Spinal cord (tissue), 10 donors: ENCODE measurements at places on chromosomes 3 and 15. TPM values are rescaled to one million over a fixed set of nuclear protein-coding genes. Genes with fewer than 3 reads are reported as not detected.

The TMOD2 gene
- 220 TPM for total RNA-seq

The SKOR1 gene
- total RNA-seq: 1.6 TPM

- H3K4me3 ChIP-seq: no peak overlapping the region
- H3K27me3 ChIP-seq: no peaks in the 10 kb centered on the region
- H3K27ac ChIP-seq: no peak overlapping the region
Measured at GRCh38 chr3:100523050-100523760, 30.8 kb downstream of the TMEM45A start.

DNA sequence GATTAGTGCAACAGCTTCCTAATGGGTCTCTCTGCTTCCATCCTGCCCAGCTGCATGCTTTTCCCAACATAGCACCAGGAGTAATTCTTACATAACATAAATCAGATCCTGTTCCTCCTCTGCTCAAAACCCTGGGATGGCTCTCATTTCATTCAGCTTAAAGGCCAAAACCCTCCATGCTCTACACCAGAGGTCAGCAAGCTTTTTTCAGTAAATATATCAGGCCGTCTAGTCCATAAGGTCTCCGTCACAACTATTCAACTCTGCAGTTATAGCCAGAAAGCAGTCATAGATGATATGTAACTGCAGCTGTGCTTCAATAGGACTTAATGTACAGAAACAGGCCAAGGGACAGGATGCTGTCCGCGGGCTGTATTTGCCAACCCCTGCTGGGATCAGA, 202.8 kb upstream of the UBE2E2 start:
- no peaks in the 10 kb centered on the region for H3K36me3 ChIP-seq
- DNase-seq: no peak
- no peak overlapping the region for H3K4me3 ChIP-seq
- H3K4me1 ChIP-seq: no peaks in the 10 kb centered on the region

DNA sequence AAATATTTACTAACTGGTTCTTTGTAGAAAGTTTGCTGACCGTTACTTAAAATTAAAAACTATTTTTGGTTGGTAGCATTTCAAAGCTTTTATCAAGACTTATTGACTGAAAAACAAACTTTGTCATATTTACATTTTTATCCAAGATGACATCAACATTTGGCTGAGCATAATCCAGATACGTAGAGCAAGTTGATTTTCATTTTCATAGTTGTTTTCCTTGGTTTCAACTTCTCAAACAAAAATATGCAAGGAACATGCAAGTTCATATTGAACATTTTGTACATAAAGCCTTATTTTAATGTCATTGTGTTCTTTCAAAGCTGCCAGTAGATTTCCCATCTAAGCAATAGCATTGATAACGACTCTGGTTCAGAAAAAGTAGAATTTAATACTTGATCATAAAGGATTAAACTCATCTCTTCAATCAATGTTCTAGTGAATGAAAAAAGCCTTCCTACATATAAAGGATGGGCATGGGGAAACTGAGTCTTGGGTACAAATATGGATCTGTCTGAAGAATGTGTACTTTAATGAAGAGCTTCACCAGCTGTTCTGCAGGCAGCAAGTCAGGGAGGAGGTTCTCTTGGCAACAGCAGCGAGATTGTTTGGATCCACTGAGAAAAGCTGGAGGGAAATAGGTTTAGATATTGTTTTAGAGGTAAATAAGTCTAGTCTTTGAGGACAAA, 5.6 kb downstream of the RAB8B start:
- H3K27ac ChIP-seq: peak overlapping the region; percentile 33
- H3K4me3 ChIP-seq: no peak overlapping the region
- no peaks in the 10 kb centered on the region for H3K27me3 ChIP-seq
- peaks cover 9% of the 10 kb centered on the region for H3K4me1 ChIP-seq

GRCh38 chr3:13279532-13279910, 140.6 kb downstream of the NUP210 start:
- H3K27ac ChIP-seq: no peak overlapping the region
- peaks cover 57% of the 10 kb centered on the region for H3K4me1 ChIP-seq
- no peak for DNase-seq
- H3K27me3 ChIP-seq: peaks cover 22% of the 10 kb centered on the region
- no peaks in the 10 kb centered on the region for H3K36me3 ChIP-seq

- no peaks in the 10 kb centered on the region for H3K36me3 ChIP-seq
- no peak for DNase-seq
- no peak overlapping the region for H3K27ac ChIP-seq
- H3K4me3 ChIP-seq: no peak overlapping the region
- H3K4me1 ChIP-seq: no peaks in the 10 kb centered on the region
Measured at GRCh38 chr3:86182606-86183005, 808.3 kb downstream of the VGLL3 start.

DNA sequence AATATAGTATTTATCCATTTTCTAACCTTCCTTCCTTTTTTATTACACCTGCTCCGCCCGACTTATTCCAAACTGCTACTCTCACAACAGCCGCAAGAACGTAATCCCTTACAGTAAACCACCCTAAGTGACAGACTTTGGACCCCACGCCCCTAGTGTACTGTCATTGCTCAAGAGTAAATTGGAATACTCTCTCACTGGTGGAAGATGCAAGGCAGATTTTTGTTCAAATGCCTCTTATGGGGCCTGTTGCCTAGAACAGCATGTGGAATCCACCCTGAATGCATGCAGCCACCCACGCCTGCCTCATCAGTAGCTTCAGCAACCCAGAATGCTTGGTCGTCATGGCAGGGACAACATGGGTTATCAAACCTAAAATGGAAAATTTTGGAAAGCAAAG, 226.2 kb upstream of the ST8SIA2 start:
- no peak overlapping the region for H3K27ac ChIP-seq
- DNase-seq: no peak
- H3K36me3 ChIP-seq: peaks cover 8% of the 10 kb centered on the region
- H3K4me3 ChIP-seq: no peak overlapping the region
- peaks cover 9% of the 10 kb centered on the region for H3K4me1 ChIP-seq
